ENCODE measurements at places on chromosomes 16 and 17.

DNA sequence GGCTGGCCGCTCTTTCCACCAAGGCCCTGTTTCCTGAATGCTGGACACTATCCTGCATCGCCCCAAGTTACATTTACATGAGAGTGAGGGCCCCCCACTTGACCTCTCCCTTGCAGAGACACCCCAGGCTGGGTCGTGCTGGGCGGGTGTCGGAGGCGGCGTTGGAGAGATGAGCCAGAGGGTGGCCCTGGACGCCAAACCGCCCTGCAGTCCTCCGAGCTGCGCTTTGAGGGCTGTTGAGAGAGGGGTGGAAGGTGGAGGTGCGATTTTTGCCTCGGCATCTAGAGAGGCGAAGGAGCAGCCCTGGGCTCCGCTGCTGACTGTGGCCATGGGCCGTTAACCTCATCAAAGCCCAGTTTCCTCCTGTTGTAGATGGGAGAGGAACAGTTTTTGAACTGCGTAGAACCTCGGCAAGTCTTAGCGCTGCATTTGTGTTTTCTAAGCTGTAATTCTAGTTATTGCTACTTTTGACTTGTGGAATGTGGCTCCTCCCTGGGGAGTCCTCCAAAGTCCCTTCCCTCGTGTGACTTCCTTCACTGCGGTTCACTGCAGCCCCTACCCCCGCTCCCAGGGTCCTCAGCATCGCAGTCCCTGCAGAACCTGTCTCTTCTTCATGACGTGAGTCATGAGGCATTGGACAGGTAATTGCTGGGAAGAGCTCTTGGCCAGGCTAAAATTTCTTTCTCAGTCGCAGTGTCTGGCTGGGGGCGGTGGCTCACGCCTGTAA, 986 bp upstream of the ELOB start:
- DNase-seq, result peak; percentile 24

- DNase-seq, result no peak
Observed at GRCh38 chr17:27471321-27472269, 15.3 kb downstream of the KSR1 start.

DNA sequence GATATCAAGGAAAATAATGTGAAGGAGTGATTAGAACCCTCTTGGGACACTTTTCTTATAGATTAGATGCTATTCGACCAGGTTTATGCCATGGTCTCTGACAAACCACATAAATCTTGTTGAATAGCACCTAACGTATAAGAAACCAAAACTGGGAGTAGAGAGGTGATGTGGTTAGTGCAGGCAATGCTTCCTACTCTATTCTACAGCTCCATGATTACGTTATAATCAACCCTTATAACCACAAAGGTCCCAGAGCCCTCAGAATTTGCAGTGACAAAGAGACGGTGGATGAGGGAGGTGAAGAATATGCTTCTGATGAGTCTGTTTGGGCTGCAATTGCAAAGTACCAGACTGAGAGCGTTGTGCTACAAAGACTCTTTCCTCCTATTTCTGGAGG, 78.4 kb downstream of the ARHGAP44 start:
- no peak for DNase-seq

DNA sequence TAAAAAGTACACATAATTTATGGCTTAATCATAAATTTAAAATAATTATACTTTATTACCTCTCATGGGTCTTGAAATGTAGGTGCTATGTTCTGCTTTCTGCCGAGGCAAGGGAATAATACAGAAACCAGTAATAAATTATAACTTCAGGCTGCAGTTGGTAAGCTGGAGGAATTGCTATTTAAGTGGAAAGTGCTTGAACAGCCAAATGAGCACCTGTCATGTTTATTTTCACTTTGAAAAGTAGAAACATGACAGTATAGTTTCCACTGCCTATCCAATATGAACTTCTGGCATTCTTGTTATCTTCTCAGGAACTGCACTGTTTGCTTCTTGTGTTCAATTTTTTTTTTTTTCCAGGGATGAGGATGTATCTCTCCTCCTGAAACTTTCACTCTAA, 146.0 kb downstream of the FTO start:
- no peak for DNase-seq

DNA sequence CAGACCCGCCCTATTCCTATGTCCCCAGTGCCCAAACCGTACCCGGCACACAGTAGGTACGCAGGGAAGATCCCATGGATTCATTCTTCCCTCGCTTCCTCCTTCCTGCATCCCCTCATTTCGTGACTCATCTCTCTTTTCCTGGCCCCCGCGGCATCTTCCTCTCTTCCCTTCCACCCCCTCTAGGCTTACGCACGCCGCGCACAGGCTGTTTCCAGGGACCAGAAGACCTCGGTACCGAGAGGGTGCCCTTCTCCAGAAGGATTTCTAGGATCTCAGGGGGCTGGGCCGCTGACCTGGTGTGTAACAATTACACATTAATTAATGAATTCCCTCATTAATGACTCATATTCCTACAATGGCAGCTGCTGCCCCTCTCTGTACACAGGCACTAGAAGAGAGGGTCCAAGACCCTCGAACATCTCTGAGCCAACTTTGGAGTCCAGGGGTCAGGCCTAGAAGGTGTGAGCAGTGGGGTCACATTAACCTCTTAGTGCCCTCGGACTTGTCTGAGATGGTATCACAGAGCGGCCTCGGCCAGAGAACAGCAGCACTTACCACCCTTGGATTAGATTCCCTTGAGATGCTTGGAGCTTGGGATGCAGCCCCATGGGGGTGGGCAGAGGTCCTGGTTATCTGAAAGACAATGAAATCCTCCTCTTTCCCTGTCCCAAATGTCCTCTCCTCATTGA, 16.8 kb upstream of the PLLP start:
- no peak for DNase-seq

DNA sequence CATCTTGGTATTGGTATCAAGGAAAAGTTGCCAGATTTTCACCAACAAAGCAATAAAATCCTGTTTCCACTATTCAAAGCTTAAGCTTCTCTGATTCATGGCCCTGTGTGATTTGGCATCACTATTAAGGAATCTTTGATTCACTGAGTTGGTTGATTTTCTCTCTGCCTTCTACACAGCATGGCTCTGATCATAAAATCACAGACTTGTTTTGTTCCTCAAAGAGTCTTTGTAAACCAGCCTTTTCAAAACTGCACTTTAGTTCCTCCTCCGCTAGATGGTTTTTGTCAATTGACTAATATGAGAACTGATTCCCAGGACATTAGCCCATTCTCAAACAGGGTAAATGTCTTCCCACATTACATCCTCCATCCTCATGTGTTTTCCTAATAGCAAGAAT, 197.6 kb downstream of the DNAH9 start:
- DNase-seq, result no peak

GRCh38 chr17:64277831-64278562, 14.9 kb upstream of the TEX2 start:
- DNase-seq, result no peak

- DNase-seq, result no peak
Observed at GRCh38 chr17:50114849-50115357, 15.1 kb downstream of the SAMD14 start.

- no peak for DNase-seq
Observed at GRCh38 chr17:60040843-60041242, 37.9 kb downstream of the HEATR6 start.

- no peak for DNase-seq
Observed at GRCh38 chr17:17793378-17794214, 43.2 kb downstream of the SREBF1 start.

GRCh38 chr16:68299571-68300453, 10.9 kb downstream of the SLC7A6OS start:
- no peak for DNase-seq

DNA sequence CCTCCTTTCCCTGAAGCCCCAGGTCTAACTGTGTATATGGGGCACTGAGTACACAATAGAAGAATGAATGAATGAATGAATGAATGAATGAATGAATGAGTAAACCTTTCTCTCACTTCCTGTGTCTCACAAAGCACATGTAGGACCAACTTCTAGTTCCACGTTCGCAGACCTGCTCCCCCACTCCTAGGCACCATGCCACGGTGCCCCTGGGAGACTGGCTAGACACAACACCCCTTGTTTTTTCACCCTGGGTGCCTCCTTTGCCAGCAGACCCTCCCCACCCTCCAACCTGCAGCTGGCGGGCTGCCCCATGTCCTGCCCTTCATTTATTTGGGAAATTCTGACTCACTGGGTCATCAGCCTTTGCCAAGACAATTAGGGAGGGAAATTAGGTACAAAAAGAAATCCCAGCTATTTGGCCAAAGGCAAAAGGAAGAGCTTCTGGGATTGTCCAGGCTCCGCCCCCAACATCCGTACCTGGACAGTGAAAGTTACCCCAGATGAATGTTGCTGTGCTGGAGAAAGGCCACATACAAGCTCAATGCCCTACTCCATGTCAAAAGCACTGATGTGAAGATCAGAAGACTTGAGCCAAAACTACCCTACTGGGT, 7.7 kb downstream of the CES1 start:
- DNase-seq, result no peak

DNA sequence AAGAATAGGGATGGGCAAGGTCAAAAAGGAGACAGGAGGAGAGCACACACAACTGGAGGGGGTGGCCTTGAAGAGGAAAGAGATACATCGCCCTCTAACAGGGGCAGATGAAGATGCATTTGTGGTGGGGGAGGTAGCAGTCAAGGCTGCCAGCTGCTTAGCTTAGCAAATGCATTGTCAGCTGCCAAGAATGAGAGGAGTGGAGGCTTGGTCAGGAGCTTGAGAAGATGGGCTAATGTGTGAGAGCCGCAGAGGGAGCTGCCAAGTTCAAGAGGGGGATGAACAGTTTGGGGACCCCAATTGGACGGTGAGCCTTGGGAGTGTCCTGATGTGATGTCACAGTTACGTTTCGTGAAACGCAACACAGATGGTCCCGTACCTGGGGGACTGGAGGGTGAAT, 28.9 kb upstream of the GNA13 start:
- no peak for DNase-seq

All from NCI-H187 (cell line).